Temporal lobe (tissue), 4 donors: ENCODE measurements at places on chromosomes 16 and 17. TPM values are rescaled to one million over a fixed set of nuclear protein-coding genes. Genes with fewer than 3 reads are reported as not detected.

TBC1D3E gene
- not detected for total RNA-seq

ETV4 gene
- 1.2 TPM for total RNA-seq

OTOP2 gene
- not detected for total RNA-seq

HBA2 gene
- 393 TPM for total RNA-seq

GUCY2D gene
- total RNA-seq: 0.25 TPM

TMEM238L gene
- not detected for total RNA-seq

TNFRSF17 gene
- not detected for total RNA-seq

SEPTIN12 gene
- total RNA-seq: not detected

SMPD3 gene
- 62.9 TPM for total RNA-seq
